Stimulated activated CD4-positive, alpha-beta T cell treated with anti-CD3 and anti-CD28 coated beads, TNF-alpha, amount 100 ng/mL, for 1 hour (primary cell): ENCODE measurements at places on chromosomes 11 and 22.

DNA sequence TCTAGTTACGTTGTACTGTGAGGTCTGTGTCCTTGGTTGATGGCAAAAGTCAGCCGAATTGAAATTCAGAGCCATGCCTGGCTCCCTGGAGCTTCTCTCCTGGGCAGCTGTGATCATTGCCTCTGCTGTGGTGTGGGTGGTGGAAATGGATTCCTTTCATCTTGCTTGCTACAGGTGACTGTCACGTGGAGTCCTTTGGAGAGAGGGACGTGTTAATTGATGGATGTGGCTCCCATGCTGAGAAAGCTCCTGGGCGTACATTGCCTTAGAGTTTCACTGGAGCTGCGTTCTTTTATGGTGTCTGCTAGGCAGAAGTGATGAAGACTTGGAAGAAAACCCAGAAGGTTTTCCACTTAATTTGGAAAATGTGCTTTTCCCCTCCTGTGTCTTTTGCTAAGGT, 41.9 kb upstream of the PPP6R3 start:
- DNase-seq = no peak

GRCh38 chr11:128484172-128484571, 103.2 kb downstream of the ETS1 start:
- no peak for DNase-seq

- no peak for DNase-seq
Observed at GRCh38 chr11:29679996-29680395, 336.8 kb downstream of the KCNA4 start.

GRCh38 chr11:130775306-130776060, 140.8 kb downstream of the SNX19 start:
- DNase-seq = no peak

- DNase-seq = no peak
Observed at GRCh38 chr22:32364210-32364609, 6.5 kb downstream of the RFPL3 start.

GRCh38 chr22:36409911-36410756, 22.4 kb upstream of the MYH9 start:
- DNase-seq = peak; percentile 40

DNA sequence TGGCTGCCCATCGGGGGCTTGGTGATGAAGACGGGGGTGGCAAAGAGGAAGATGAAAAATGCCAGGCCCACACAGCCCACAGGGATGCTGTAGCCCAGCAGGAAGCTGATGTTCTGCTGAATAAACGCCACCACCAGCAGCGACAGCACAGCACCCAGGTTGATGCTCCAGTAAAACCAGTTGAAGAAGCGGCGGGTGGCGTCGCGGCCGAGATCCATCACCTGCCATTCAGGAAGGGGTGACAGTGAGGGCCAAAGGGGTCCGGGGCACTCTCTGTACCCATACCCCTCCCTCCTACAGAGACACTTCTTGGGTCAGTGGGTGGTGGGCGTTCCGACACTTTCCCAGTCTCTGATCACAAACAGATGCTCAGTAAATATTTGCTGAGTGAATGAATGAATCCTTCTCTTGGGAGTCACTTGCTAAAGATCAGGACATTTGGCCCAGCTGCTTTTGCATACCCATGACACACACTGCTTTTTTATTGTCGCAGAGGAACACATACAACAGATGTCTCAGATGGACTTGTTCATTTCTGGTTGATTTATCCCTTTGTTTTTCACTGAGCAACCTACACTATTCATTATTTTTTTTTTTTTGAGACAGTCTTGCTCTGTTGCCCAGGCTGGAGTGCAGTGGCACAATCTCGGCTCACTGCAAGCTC, 5.2 kb downstream of the SLC15A3 start:
- no peak for DNase-seq
